Thoracic aorta (tissue), 2 donors: ENCODE measurements at places on chromosomes 4 and X. TPM values are rescaled to one million over a fixed set of nuclear protein-coding genes. Genes with fewer than 3 reads are reported as not detected.

PROM1 gene
- 3.2 TPM for total RNA-seq

GRCh38 chrX:132367984-132368383 lies 120.9 kb downstream of the MBNL3 start:
- H3K27me3 ChIP-seq = no peaks in the 10 kb centered on the region
- H3K4me1 ChIP-seq = no peaks in the 10 kb centered on the region
- DNase-seq = no peak
- H3K4me3 ChIP-seq = no peak overlapping the region

DNA sequence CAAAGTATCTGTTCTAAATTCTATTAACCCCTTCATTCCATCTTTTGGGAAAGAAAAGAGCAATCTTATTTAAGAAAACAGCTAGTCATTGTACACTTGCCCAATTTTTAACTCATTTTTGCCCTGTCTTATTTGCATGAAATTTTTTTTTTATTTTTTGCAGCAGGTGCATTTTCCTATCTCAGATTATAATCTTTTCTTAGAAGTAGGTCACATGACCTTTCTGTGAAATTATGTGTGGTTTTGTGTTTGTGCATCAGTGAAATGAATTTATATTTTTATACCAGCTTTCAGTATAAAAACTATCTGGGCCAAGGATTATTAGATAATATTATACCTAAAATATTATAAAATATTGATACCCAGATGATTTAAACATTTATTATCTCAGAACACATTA lies 145.6 kb downstream of the INPP4B start:
- H3K4me3 ChIP-seq = no peak overlapping the region
- H3K4me1 ChIP-seq = no peaks in the 10 kb centered on the region
- no peaks in the 10 kb centered on the region for H3K27me3 ChIP-seq
- no peaks in the 10 kb centered on the region for H3K36me3 ChIP-seq

DNA sequence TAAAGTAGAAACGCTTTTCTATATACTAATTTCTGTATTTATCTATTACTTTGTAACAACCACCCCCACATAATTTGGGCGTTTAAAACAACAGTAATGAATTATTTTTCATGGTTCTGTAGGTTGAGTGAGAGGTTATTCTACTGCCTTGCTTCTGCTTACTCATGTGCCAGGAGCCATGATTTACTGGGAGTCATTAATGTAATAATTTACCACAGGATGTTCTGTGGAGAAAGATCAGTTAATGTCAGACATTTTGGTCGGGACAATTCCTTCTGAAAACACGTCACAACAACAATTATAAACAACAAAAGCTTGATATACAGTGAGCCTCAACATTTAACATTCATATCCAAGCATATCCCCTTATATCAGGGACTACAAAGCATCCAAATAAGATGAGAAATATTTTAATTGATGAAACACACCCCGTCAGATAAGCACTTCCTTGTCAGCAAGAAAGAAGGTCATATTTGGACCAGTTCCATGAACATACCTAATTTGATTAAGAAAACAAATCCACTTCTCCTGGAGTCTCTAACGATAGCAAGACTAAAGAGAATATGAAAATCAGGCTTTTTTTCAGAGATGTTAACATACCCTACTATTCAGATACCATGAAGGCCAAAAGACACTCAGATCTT lies 238.5 kb downstream of the PRDM5 start:
- H3K27me3 ChIP-seq = no peaks in the 10 kb centered on the region
- H3K4me1 ChIP-seq = no peaks in the 10 kb centered on the region
- H3K27ac ChIP-seq = no peak overlapping the region

- H3K36me3 ChIP-seq = no peaks in the 10 kb centered on the region
- H3K27ac ChIP-seq = no peak overlapping the region
- no peaks in the 10 kb centered on the region for H3K4me1 ChIP-seq
- no peak for DNase-seq
These were observed 165.6 kb upstream of the S100G start for GRCh38 chrX:16484338-16484737.

IL2 gene
- not detected for total RNA-seq

- no peak overlapping the region for H3K4me3 ChIP-seq
- DNase-seq = no peak
- no peaks in the 10 kb centered on the region for H3K4me1 ChIP-seq
These were observed 379.5 kb upstream of the FGF13 start for GRCh38 chrX:139091066-139091465.

DNA sequence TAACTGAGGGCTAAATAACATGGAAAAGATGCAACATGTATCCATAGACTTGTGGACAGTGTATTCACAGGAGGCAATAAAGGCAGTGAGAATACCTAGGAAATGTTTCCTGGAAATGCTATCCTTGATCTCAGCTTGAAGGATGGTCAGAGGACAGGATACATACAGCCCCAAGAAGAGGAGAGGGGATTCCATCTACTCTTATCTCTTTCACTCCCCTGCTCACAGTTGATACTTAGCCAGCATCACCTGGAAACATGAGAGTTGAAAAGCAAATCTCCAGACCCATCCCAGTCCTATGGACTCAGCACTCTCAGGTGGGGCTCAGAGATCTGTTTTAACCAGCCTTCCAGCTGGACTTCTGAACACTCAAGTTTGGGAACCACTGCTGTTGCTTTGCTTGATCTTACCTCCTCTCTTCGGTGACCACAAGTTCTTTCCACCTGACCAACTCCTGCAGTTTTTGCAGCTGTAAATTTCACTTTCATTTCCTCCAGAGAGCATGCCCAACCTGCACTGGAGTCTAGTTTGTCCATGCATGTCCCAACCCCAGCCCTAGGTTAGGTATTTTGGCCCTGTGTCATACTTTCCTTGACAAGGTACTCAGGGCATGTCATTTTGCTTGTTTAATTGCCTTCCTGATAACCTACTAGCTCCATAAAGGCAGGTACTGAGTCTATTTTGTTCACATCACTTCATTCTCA lies 10.4 kb downstream of the RELL1 start:
- H3K4me1 ChIP-seq = no peaks in the 10 kb centered on the region
- H3K36me3 ChIP-seq = no peaks in the 10 kb centered on the region
- DNase-seq = no peak
- no peak overlapping the region for H3K27ac ChIP-seq
- H3K4me3 ChIP-seq = no peak overlapping the region

WDR45 gene
- 108 TPM for total RNA-seq

NXF2B gene
- total RNA-seq = not detected
